ENCODE measurements at places on chromosomes 12 and 14. TPM values are rescaled to one million over a fixed set of nuclear protein-coding genes. Genes with fewer than 3 reads are reported as not detected.

IFNG-AS1 gene
- 2.1 TPM for total RNA-seq

DNA sequence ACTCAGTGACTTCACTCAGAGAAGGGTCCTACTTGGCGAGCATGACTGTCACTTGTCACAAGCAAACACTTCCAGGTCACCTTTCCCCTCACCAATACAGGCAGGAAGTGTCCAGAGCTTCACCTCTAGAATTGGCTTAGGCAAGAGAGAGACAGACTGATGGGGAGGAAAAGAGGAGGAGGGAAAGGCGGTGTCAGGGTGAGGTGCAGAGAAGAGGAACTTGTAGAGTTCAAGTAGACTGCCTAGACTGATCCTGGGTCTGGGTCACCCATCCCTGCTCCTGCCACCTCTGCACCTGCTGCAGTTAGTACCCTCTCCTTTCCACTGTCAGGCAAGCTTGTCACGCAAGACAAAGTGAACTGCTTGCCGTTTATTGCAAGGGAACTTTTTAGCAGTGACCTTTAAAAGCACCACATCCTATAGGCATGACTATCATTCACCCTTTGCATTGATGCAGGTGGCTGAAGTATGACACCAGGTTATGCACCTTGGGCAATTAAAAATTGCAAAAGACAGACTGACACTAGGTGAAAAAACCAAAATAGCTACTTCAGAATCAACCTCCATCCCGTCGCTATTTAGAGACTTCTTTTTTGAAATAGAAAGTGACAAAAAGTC is 292.4 kb downstream of the SYT1 start:
- DNase-seq, result no peak

DNA sequence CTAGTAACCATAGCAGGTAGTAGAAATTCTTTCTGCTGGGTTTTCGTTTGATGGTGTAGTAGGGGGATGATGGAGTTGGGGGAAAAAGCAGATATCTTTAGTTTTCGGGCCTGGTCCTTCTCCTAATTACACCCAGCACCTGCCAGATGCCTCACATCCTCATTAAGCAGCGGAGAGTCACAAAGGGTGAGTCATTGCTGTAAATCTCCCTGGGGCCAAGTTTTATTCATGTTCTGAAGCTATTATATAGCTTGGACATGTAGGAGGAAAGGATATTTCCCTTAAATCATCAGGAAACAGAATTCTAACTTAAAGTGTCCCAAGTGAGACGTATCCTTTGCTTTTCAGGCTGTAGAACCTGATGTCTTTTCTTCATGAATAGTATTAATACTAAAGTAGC is 4.9 kb upstream of the NECAP1 start:
- no peak for DNase-seq

- DNase-seq, result no peak
Measured at GRCh38 chr12:88420457-88420856, 159.8 kb downstream of the KITLG start.

DNA sequence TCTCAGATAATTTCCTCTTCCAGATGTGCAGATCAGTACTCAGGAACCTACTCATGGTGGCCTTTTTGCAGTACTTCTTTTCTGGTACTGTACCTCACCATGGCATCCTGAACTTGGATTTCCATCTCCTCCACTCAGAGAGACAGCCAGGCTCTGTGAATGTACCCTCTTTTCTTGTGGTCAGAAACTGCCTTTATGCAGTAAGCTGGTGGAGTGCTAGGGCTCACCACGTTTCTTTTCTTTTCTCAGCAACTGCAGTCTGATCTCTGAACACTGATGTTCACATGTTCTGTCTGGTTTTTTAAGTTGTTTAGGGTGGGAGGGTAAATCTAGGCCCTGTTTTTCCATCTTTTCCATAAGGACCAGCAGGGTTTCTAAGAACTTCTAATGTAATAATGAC is 99.8 kb upstream of the NRXN3 start:
- DNase-seq, result no peak

GRCh38 chr14:69260861-69261564 is 1.1 kb downstream of the GALNT16 start:
- no peak for DNase-seq

DNA sequence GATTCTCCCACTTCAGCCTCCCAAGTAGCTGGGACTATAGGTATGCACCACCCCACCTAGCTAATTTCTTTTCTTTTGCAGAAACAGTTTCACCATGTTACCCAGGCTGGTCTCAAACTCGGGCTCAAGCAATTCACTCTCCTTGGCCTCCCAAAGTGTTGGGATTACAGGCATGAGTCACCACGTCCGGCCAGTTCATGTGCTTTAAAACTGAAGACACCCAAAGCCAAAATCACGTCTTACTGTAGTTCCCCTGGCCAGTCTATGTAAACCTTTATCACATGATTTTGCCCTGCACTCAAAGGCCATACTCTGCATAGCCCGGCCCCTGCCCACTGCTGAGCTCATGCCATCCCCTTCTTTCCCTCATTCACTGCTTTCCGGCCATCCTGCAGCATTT is 4.5 kb downstream of the ALKBH2 start:
- no peak for DNase-seq

GRCh38 chr14:100539766-100540140 is 47.5 kb downstream of the BEGAIN start:
- no peak for DNase-seq
